ENCODE measurements at places on chromosomes 2 and 18.

DNA sequence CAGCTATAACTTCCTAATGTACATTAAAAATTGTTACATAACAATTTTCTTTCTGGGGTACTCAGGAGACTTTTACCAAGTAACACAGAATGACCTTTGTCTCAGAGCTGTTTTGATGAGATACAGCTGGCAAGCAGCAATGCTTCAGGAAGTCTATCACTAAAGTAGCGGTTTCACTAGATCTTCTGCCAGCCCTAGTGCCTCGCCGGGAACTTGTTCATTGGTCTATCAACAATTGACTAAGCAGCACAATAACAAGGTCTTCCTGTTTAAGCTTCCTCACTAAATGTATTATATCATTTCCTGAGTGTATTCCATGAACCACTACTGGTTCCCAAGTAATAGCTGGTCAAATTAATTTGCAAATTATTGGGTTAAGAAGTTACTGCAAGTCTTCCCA is 69.2 kb downstream of the TRIP12 start:
- DNase-seq: no peak

- no peak for DNase-seq
These were observed 370.6 kb downstream of the HRH4 start for GRCh38 chr18:24831081-24831480.

DNA sequence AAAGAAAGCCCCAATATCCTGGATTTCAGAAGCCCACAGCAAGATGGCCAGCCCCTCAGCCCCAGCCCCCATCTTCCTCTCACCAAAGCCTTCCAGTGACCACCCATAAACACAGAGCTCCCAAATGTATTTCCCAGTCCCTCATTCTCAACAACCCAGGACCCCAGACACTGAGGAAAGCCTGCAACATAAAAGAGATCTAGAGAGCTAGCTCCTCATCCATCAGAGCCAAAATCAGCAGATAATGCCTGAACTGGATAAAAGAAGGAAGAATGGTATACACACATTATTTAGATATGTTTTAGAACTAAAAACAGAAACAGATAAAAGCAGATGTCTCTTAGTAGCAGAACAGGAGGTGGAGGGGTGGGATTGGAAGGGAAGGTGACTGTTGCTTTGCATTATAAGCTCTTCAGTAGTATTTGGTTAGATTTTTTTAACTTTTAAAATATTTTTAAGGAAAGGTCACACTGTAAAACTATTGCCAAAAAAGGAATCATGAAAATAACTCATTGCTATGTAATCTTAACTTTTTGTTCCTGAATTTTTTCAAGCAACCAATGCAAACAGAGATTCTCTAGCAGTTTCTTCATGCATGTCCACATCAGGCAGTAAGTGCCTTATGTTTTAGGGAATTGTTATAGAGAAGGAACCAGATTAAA is 144.2 kb upstream of the PKDCC start:
- no peak for DNase-seq

GRCh38 chr2:176494949-176495353 is 225.7 kb downstream of the MTX2 start:
- no peak for DNase-seq

GRCh38 chr2:240919161-240919781 is 13.1 kb downstream of the CROCC2 start:
- DNase-seq: no peak

GRCh38 chr2:172173174-172173706 is 70.5 kb upstream of the DLX2 start:
- peak; percentile 29 for DNase-seq

GRCh38 chr2:11157731-11158130 is 2.5 kb downstream of the SLC66A3 start:
- DNase-seq: no peak

DNA sequence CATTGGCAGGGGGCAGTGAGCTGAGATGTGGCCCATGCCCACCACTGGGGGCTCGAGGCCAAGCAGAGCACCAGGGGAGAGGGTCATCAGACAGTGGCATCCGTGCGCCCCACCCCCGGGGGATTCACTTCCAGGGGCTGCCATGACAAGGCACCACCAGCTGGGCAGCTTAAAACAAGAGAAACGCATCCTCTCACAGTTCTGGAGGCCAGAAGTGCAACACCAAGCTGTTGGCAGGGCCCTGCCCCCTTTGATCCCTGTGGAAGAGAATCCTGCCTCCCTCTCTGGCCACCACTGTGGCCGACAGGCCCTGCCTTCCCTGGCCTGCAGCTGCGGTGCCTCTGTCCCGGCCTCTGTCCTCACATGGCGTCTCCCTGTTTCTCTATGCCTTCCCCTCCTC is 187.7 kb upstream of the ID2 start:
- DNase-seq: no peak

GRCh38 chr2:119383410-119384140 is 16.8 kb downstream of the DBI start:
- DNase-seq: no peak

DNA sequence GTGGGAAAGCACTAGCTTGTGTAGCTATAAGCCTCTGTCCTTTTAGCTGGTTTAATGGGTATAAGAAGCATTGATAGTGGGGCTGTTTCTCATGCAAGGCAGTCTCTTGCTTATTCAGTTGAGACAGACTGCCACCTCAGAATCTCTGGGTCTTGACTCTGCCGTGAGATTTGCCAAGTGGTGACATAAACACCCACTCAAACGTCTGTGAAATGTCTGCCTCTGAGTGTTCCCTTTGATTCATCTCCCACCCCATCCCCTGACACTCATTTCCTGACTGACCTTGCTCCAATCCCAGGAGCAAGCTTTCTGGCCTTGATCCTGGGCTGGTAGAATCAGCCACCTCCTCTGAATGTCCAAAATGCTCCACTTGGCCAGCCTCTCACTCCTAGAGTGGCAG is 141.9 kb upstream of the RBMS1 start:
- no peak for DNase-seq

GRCh38 chr2:8994386-8994785 is 9.1 kb downstream of the MBOAT2 start:
- DNase-seq: no peak

DNA sequence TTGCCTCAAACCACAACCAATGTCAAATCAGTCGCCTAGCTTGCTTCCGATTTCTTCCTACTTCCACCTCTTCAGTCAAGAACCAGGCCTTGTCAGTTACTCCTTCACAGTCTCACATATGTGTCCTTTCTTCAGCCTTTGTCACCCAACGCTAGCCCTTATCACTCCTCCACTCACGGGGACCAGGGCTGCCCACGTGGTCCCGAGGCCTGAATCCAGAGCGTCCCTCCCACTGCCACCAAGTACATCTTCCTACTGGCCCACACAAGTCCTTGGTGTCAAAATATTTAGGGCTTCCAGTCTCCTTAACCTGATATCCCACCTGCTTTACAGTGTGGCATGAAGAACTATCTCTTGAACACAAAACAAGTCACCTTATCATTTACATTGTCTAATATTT is 119.1 kb upstream of the SPRED2 start:
- DNase-seq: no peak

- DNase-seq: peak; percentile 86
These were observed 159.8 kb downstream of the TAF4B start for GRCh38 chr18:26386002-26386401.

DNA sequence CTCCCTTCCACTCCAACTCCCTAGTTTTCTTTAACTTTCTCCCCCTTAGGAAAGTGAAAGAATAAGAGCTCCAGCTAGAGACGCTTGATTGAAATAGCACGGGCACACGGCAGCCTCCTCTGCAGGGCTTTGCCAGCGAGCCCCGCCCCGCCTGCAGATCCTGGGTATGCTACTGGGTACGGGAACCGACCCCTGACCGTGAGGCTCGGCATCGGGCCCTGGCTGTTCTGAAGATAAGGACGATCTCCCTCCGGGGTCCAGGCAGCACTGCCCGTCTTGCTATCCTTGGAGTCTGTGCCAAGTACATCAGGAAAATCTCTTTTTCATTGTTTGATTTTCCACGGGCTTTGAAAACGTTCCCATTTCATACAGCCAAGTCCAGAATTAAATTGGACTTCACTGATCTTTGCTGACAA is 284.5 kb downstream of the MTX2 start:
- peak; percentile 88 for DNase-seq

DNA sequence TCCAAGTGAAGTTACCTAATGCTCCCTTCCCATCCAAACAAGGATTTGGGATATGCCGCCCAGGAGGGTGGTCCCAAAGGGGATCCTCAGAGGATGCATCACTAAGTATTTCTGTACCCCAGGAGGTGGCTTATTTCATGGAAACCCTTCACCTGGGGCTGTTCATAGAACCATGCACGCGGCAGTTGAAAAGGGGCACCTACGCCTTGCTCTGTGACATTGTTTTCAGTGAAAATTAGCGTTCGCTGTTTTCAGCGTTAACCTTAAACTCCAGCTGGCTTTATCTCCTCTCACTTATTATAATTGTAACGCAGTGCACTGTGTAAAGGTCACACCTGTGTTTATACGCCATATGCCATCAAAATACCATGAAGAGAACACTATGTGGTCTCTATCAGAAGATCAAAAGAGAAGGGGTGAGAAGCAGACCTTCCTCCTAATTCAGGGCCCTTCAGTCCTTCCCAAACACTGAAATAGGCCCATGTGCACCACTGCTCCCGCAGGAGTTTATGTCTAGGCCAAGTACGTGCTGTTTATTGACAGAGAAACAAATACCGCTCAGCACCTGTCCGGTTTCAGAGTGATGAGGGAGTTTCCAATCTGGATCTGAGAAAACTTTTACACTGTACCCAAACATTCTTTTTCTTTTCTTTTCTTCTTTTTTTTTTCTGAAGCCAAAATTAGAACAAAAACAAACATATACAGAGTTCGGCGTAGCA is 162.1 kb downstream of the BCL2 start:
- DNase-seq: no peak

GRCh38 chr2:29475499-29475898 is 360.3 kb downstream of the CLIP4 start:
- peak; percentile 78 for DNase-seq

DNA sequence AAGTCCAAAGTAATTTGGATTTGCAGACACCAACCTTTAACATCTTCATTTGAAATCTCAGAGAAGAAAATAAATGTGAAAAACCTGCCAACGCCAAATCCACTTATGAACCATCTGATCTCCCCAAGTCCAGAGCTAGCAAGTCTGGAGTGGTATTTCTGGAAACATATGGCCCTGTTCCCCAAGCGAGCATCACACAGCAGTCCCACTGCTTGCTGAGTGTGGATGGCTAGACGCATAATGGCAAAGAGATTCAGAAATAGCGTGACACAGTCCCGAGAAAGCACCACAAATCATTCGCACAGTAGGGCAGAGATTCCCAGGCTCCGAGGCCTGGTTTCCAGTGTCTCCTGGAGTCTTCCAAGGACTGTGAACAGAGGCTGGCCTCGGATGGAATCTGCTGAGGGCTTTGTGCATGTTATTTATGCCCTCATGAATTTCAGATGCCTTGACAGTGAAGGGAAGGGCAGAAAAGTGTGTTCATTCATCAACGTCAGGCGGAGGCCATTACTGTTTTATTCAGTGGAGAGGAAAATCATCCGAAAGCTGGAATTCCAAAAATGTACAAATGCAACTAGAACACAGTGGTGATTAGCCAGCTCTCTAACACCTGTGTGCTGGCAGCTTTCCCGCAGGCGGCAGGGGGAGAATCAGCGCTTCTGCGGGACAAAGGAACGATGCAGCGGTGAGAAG is 417.0 kb downstream of the EIPR1 start:
- peak; percentile 85 for DNase-seq
